H54 (cell line): ENCODE measurements at places on chromosomes 7 and 10.

DNA sequence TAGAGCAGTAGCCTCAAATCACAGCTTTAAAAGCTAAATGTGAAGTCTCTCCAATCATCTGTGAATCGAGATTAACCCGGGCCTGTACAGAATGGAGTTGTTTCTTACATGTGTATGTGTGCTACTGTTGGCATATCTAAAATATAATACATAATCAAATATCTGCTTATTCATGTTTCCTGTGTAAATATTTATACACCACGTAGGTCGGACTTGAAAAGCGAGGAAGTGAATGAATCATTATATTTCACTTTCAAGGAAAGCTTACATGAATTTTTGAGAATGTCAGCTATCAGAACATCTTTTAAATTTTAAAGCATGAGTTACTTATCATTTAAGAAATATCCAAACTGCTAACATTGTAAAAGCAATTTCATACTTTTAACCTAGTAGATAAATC, 233.3 kb downstream of the SLC25A13 start:
- no peak for DNase-seq

- no peak for DNase-seq
Observed at GRCh38 chr10:80540136-80540535, 2.4 kb downstream of the SH2D4B start.

- DNase-seq: no peak
Observed at GRCh38 chr10:24825551-24825950, 101.9 kb upstream of the ARHGAP21 start.

DNA sequence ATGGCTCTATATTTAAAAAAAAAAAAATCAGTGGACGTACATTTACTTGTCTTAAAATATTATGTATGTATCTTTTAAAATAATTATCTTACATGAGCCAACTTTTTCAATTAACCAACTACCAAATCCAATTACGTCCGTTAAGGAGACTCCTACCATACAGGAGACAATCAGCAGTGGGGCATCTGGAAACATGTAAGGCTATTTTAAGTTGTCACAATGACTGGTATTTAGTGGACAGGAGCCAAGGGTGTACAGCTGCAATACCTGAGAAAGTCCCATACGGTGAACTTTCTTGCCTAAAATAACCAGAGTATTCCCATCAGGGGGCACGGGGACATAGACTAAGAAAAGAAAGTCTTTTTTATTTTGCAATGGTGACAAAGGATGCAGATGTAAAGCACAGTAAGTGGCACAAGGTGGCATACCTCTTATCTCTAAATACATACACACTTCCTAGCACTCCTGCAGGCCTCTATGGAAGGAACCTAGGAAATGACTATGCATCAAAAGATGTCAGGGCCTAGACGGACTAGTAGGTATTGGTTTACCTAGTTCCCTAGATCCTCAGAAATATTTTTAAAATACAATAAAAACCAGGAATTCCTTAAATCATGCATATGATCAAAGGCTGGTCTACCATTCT, 16.0 kb upstream of the TLL2 start:
- DNase-seq: no peak

GRCh38 chr7:112447406-112447805, 2.9 kb upstream of the IFRD1 start:
- no peak for DNase-seq

- DNase-seq: no peak
Observed at GRCh38 chr10:50622706-50623662, 772 bp downstream of the SGMS1 start.

GRCh38 chr10:61136139-61136538, 192.2 kb upstream of the RHOBTB1 start:
- DNase-seq: peak; percentile 1

DNA sequence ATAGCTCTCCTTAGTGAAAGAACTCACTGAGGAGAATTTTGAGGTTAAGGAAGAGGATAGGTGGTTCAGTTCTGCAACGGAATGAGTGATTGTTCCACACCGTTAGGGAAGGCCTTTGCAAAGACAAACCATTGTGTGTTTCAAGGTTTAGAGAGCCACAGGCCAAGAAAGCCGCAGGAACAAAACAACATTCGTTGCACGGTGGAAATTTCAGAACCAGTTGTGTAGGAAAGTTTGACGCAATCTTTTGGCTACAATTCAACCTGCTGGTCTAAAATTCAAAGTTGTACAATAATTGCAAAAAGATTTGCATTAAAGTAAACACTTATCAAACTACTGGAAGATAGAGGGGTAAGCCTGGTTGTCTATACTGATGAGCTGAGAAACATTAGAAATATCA, 91.4 kb downstream of the FAM107B start:
- DNase-seq: no peak

GRCh38 chr7:20238754-20239324, 21.7 kb upstream of the MACC1 start:
- no peak for DNase-seq

GRCh38 chr7:1085266-1085665, 2.6 kb upstream of the GPER1 start:
- DNase-seq: no peak

GRCh38 chr10:43327171-43327570, 44.3 kb upstream of the FXYD4 start:
- DNase-seq: no peak

- DNase-seq: no peak
Observed at GRCh38 chr10:103814626-103815370, 40.6 kb downstream of the SH3PXD2A start.

DNA sequence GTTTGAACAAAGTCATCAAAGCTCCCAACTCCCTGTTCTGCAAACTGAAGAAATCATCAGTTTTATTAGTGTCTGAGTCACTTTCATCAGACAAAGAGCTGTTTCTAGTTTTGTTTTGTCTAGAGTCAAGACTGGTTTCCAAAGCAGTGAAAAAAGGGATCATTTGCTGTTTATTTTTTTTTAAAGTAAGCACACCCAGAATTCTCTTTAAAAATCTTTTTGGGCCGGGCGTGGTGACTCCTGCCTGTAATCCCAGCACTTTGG, 972.0 kb upstream of the CELF2 start:
- no peak for DNase-seq

DNA sequence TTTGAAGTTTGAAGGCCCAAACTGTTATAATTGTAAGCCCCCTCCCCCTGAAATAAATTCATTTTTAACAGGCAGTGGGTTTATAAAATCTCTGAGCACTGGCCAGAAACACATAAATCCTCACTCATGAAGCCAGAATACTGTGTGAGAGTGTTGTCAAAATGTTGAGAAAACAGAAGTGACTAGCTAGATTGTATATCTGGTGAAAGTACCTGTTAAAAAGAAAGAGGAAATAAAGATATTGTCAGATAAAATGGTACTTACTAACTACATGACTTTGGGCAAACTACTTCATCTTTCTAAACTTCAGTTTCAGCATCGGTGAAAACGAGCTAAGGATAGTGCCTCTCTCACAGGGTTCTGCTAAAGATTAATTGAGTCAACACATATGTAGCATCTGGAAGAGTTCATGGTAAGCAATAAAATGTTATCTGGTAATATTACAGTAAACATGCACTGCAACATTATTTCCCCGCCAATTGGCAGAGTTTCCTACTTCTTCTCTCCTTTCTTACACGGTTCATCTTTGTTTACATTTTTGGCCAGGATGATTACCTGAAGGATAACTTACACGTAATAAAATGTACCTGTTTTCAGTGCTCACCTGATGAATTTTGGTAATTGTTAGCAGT, 202.5 kb upstream of the CHRM2 start:
- DNase-seq: no peak

- no peak for DNase-seq
Observed at GRCh38 chr10:68752711-68753350, 31.8 kb downstream of the CCAR1 start.

DNA sequence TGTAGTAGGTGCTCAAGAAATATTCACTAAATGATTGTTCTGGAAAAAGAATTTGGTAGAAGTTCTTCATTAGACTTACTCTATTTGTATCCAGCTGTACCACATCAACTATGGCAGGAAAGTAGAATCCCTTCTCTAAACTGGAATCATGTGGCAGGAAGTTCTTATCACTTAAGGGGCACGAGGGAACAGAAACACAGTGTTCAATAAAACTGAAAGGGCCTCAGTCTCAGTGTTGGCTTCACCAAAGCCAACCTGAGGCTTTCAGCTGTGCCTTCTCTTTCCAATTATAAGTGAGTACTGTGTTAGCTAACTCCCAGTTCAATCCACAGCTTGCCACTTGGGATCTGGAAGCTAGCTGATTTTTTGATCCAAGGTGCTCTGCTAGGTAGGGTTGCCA, 257.6 kb upstream of the LRGUK start:
- no peak for DNase-seq

GRCh38 chr7:29494350-29494749, 69.3 kb upstream of the PRR15 start:
- no peak for DNase-seq

GRCh38 chr10:127577376-127578258, 28.5 kb downstream of the NPS start:
- DNase-seq: no peak

- no peak for DNase-seq
Observed at GRCh38 chr7:140060788-140061606, 1.8 kb downstream of the PARP12 start.

GRCh38 chr7:86818903-86819302, 175.2 kb downstream of the GRM3 start:
- no peak for DNase-seq

GRCh38 chr10:11581213-11581612, 30.2 kb downstream of the USP6NL start:
- DNase-seq: no peak

GRCh38 chr10:112519133-112519761, 72.2 kb downstream of the VTI1A start:
- no peak for DNase-seq

- no peak for DNase-seq
Observed at GRCh38 chr10:106930751-106931150, 233.8 kb downstream of the SORCS1 start.

DNA sequence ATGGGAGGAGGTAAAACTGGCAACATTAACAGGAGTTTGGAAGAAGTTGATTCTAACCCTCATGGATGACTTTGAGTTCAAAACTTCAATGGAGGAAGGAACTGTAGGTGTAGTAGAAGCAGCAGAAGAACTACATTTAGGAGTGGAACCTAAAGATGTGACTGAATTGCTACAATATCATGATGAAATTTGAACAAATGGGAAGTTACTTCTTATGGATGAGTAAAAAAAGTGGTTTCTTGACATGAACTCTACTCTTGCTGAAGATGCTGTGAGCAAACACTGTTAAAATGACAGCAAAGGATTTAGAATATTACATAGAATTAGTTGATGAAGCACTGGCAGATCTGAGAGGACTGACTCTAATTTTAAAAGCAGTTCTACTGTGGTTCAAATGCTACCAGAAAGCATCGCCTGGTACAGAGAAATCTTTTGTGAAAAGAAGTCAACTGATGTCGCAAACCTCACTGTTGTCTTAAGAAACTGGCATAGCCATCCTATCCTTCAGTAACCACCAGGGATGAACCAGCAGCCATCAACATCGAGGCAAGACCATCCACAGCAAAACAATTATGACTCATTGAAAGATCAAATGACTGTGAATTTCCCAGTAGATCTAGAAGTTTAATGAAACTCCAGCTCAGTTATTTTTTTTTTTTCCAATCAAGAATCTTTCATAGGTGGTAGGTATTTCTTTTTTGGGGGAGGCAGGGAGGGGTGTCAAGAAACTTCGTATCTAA, 20.8 kb downstream of the BRAF start:
- DNase-seq: no peak

DNA sequence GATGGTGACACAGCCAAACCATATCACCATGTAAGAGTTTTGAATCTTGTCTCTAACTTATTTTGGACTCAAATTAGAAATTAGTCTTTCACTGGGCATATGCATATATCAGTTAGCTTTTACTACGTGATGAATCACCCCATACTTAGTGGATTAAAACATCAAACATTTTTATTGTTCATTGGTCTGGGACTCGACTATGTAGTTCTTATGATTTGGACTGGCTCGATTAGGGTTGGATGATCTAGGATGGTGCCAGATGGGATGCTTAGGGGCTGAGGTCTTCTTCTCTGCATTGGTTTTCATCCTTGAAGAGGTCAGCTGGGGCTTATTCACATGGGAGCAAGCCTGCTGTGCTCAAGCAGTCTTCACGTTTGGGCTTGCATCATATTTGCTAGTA, 264.9 kb downstream of the EXOC4 start:
- no peak for DNase-seq

- DNase-seq: no peak
Observed at GRCh38 chr7:103851357-103851756, 138.1 kb downstream of the RELN start.

DNA sequence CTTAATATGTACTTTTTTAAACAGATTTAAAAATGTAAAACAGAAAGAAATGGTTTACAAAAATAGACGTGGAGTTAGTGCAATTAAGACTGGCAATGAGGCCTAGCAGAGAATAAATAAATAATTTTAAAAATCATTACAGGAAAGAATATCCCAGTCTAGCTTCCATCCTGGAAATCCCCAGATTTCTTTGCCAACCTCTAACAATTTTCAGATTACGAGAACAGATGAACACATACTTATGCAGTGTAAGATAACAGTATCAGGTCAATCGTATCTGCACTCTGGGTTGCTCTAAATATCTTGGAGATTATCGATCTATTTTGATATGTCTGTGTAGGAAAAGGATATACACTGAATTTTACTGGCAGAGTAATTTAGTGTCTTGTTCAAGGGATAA, 210.5 kb downstream of the SEMA3A start:
- no peak for DNase-seq

GRCh38 chr7:145718129-145718528, 398.5 kb upstream of the CNTNAP2 start:
- DNase-seq: no peak

- no peak for DNase-seq
Observed at GRCh38 chr10:75286901-75287300, 51.1 kb upstream of the COMTD1 start.
